Kidney glomerular epithelial cell (primary cell): ENCODE measurements at places on chromosomes 16 and 17.

GRCh38 chr17:30376621-30377452 lies 1.9 kb upstream of the CPD start:
- DNase-seq: no peak

DNA sequence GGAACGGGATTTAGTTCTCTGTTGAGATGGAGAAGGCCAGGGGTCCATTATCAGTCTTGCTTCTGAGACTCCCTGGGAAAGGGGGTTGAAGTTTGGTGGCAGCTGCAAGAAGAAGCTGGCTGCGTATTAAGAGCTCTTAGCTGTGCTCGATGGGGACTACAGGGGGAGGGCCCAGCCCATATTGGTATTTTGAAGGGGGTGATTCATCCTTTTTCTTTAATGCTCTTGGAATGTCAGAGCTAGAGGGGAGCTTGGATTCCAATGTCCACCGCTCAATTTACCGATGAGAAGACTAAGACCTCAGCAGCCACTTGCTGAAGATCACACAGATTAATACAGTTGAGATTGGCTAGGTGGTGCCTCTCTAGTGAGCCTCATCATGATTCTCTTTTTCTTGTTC lies 5.0 kb downstream of the NOG start:
- no peak for DNase-seq

DNA sequence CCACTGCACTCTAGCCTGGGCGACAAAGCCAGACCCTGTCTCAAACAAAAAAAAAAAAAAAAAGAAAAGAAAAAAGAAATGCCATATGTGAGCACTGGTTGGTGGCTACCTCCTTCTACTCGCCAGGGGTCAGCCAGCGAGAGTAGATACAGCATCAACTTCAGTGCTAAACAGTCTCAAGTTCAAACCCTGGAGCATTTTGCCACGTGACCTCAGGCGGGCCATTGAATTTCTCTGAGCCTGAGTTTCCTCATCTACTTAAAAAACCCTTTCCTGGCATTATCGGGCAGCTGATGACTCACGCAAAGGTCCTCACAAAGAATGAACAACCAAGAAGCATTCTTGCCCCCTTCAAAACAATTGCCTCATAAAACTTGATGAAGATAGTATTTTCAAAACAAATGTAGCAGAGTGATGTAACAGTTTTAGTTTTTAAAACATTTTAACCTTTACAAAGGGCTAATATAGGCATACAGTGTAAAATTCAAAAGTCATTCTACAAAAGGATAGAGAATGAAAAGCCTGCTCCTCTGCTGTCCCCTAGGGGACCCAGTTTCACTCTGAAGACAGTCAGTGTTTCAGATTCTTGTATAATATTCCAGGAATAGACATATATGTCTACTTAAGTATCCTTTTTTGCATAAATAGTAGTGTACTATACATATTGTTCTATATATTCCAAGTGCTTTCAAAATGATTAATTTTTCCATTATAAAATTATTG lies 28.4 kb downstream of the DNAH2 start:
- no peak for DNase-seq

DNA sequence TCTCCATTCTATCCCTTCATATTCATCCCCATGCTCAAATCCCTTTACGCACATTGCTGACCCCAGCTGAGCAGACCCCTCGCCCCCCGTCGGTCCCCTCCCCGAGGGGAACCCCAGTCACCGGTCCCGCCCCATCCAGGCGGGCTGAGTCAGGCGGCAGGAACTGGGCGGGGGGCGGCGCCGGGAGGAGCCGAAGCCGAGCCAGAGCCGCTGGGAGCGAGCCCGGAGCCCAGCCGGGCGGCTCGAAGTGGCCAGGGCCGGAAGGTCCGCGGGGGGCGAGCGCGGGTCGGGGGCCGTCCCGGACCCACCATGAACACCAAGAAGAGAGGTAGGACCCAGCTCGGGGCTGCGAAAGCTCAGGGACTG lies 8.6 kb downstream of the RIPOR1 start:
- peak; percentile 16 for DNase-seq

- DNase-seq: no peak
Measured at GRCh38 chr17:4490637-4491061, 8.0 kb upstream of the SPNS2 start.

DNA sequence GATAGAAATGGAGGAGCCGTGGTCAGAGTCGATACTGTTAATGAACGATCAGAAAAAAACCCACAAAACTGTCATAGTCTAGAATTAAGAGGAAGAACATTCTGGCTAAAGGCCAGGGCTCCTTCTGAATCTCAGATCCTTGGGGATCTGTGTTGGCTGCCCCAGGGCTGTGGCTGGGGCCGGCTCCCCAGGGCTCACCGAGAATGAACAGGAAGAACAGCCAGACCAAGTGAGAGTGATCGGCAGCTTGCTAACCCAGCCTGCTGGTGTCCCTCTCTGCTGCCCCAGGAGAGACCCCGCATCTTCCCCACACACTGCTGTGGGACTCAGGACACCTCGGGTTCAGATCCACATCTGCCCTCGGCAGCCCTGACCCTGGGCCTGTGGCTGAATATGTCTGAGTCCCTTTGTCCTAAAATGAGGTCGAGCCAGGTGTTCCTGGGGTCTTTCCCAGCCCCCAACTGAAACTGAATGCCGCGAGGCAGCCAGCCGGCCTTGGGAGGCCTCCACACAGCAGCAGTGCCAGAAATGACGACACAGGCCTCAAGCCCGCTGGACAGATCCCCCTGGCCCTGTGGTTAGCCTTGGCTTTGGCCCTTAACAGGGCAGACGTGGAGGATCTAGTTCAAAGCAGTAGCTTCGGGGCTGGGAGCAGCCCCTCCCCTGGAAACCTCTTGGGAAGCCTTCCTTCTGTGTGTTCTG lies 23.9 kb upstream of the CLEC18A start:
- peak; percentile 40 for DNase-seq

DNA sequence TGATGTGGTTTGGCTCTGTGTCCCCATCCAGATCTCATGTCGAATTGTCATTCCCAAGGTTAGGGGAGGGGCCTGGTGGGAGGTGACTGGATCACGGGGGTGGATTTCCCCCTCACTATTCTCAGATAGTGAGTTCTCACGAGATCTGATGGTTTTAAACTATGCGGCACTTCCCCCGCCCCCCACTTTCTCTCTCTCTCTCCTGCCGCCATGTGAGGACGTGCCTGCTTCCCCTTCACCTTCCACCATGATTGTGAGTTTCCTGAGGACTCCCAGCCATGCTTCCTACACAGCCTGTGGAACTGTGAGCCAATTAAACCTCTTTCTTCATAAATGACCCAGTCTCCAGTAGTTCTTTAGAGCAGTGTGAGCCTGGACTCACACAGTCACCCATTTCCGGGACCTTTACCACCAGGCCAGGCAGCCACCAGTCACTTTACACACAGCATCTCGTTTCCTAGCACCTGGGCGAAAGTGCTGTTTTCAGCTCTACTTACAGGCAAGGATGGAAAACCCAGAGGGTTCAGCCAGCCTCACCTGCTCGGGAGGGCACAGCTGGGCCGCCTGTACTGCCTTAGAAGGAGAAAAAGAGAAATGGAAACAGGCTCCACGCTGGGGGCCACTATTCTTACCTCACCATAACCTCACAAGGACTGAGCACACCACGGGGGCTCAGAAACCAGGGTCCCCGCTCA lies 13.8 kb upstream of the ZC3H18 start:
- no peak for DNase-seq

DNA sequence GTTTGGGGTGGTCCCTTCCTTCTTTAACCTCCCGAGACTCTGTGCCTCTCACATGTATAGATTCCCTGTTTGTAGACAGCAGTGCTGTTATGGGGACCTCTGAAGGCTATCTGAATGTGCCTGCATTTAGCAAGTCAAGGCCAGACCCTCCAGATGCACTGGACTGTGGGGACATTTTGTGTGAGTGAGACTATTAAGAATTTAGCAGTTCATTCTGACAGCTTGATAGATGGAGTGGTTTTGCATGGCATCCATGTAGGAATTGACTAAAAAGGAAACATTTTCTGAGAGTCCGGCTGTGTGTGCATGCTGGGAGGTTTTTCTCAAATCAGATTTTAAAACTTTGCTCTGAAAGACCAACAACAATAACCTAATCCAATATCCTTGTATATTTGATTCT lies 226.3 kb downstream of the MSI2 start:
- no peak for DNase-seq

DNA sequence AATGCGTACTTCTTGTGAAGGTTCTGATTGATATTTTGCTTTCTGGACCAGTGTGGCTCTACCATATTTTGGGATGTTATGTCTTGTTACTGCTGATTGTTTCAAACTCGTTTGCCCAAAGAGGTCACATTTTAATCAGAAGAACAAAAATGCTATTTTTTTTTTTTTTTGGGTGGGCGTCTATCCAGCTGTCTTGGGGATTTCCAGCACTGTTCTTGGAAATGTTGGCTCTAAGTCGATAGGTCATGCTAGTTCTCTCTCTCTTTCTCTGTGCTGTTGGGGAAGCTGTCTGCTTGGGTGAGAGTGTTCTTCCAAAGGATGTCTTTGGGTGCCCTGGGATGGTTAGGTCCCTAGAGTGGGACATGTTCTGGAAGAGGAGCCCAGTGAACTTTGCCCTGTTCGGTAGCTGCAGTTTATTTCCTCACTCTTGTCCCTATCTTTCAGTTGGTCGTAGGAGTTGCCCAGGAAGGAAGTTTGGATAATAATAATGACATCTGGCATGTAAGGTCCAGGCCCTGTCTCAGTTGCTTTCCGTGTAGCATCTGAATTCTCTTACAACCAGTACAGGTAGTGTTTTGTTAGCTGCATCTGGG lies 2.9 kb downstream of the IRF8 start:
- no peak for DNase-seq

DNA sequence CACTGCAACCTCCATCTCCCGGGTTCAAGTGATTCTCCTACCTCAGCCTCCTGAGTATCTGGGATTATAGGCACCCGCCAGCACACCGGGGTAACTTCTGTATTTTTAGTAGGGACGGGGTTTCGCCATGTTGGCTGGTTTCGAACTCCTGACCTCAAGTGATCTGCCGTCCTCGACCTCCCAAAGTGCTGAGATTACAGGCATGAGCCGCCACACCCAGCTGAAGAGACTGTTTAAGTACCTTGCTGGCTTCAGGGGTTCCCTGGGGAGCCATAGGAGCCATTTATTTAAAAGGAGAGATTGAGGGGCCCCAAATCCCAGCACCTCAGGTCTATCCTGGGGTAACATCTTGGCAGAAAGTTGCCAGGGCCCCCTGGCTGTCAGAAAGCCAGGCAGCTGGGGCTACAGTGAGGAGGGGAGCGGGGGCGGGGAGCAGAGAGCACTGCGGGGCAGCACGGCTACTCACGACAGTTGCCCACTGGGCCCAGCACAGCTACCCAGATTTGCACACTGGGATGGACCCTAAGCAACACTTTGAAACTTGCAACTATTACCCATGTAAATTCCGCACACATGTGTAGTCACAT lies 1.6 kb downstream of the SNAI3 start:
- no peak for DNase-seq

DNA sequence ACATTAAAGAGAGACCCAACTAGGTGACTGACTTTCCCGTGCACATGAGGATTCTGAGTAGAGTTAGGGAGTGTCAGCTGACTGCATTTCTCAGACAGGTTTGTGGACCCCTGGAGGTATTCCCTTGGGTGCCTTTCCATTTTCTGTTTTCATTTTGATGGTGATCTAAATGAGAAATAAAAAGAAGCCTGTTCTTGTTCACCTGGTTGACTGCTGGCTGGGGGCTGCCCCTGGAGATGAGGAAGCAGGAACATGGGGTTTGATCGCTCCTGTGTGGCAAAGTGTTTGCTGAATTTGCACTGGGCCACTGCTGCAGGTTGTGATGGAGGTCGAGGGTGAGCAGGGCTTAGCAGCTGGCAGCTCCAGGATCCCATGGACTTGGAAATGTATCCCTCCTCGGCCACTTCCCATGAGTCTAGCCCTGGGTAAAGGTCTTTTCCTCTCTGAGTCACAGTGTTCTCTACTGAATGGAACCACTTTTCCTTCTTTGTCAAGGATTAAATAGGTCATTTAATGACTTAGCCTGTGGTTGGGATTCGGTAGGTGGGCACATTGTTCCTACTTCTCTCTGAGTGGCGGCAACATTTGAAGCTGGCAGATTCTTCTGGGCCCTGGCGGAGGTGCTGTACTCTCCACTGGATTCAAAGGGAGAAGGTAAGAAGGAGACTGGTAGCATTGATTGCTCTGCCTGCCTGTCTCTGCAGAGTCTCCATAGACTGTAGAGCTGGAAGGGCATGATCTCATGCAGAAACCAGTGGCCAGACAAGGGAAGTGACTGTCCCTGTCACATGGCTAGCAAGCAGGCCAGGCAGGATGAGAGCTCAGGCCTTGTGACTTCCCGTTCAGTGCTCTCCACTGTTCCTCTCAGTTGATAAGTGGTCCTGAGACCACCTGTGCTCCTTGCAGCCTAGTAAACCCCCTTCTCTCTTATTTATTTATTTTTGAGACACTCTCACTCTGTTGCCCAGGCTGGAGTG lies 17.9 kb downstream of the SNX29 start:
- DNase-seq: no peak

DNA sequence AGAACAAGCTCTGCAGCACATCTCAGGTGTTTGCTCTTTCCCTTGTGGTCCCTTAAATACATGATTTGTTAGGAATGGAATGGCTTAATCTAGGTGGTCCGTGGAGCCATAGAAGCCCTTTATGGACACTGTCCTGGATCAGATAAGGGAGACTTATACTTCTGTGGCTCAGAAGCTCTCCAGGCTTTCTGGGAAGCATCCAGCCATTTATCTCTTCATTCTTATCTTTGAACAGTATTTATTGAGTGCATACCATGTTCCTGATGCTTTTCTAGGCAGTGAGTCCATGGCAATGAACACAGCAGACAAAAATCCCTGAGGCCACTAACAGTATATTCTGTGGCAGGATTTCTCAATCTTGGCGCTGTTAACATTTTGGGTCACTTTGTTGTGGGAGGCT lies 474.5 kb upstream of the EEF2KMT start:
- DNase-seq: no peak

- peak; percentile 71 for DNase-seq
Measured at GRCh38 chr16:81493755-81494433, 49.3 kb downstream of the CMIP start.

- DNase-seq: no peak
Measured at GRCh38 chr16:19715566-19715965, 2.5 kb downstream of the KNOP1 start.

- DNase-seq: peak; percentile 15
Measured at GRCh38 chr17:43784068-43784467, 3.8 kb downstream of the CFAP97D1 start.

DNA sequence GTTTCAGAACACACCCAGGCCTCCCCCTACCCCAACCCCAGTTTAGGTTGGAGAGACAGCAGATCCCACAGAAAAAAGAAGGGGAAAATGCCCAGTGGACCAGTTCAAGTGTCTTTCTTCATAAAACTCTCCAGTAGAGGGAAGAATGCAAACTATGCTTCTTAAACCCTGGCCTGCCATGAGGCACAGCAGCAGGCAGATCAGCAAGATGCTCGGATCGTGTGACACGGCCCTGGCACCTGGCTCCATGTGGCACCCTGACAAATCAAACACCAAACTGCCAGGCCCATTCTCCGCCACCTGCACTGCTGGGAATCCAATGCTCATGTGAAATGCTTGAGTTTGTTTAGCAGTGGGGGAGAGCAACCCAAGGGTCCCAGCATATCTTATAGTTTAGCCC lies 166.8 kb downstream of the SOX9 start:
- no peak for DNase-seq
